ENCODE measurements at places on chromosomes 7 and 10. TPM values are rescaled to one million over a fixed set of nuclear protein-coding genes. Genes with fewer than 3 reads are reported as not detected.
A peak's percentile ranks its signal among the peaks of the same experiment; 100 is the strongest.

DNA sequence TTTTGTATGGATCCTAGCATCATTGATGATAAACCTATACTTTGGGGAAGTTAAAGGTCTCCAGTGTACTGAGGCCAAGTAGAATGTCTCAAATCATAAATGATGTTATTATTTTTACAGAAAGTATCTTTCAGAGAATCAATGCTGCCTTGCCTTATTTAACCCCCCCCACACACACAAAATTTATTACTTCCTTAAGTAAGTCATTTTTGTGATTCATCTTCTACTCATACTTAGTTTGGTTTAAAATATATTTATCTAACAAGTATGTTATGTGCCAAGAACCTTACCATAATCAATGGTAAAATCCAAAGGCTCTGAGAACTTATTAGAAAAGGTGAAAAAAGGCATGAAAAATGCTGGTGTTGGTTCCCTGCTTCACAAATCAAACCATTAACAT, 18.8 kb upstream of the CLDN12 start:
- H3K27ac ChIP-seq = peak overlapping the region; percentile 60
- H3K36me3 ChIP-seq = peaks cover 43% of the 10 kb centered on the region
- no peak for DNase-seq
- H3K27me3 ChIP-seq = no peaks in the 10 kb centered on the region

GPR15LG gene
- not detected for total RNA-seq

GRCh38 chr10:58932577-58933314, 243.7 kb upstream of the PHYHIPL start:
- H3K4me1 ChIP-seq = peaks cover 33% of the 10 kb centered on the region
- peak overlapping the region; percentile 89 for H3K27ac ChIP-seq
- no peak overlapping the region for H3K4me3 ChIP-seq
- DNase-seq = peak; percentile 73
- H3K27me3 ChIP-seq = no peaks in the 10 kb centered on the region

- no peaks in the 10 kb centered on the region for H3K4me1 ChIP-seq
- no peak for DNase-seq
- no peak overlapping the region for H3K27ac ChIP-seq
- H3K27me3 ChIP-seq = no peaks in the 10 kb centered on the region
- no peak overlapping the region for H3K4me3 ChIP-seq
- no peaks in the 10 kb centered on the region for H3K36me3 ChIP-seq
These were observed 5.3 kb downstream of the MMRN2 start for GRCh38 chr10:86952106-86952505.

ASB4 gene
- total RNA-seq = not detected

DNA sequence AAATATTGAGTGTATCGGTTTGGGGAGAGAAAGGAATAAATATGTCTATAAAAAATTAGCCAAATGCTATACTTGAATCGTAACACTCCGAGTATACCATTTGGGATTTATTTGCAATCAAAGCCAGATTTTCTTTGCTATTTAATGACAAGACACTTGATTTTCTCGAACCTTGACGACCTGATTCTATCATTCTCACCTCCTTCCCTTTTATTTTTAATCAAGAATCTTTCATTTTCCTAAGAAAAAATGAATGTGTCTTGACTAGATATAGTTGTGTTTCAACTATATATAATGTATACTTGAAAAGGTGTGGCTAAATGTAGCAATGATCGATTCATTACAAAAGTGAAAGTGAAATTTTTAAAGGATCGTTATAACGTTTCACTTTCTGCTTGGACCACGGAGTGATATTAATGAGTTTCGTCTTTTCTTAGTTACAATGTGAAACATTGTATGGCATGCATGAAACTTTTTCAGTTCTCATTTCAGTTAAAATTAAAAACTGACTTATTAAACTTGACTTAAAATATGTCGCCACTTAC, 562 bp downstream of the NUB1 start:
- H3K27ac ChIP-seq = no peak overlapping the region
- peak overlapping the region; percentile 79 for H3K4me3 ChIP-seq
- peaks cover 8% of the 10 kb centered on the region for H3K4me1 ChIP-seq
- peaks cover 17% of the 10 kb centered on the region for H3K36me3 ChIP-seq
- DNase-seq = peak; percentile 14

- no peak overlapping the region for H3K27ac ChIP-seq
- H3K27me3 ChIP-seq = no peaks in the 10 kb centered on the region
- H3K36me3 ChIP-seq = no peaks in the 10 kb centered on the region
- no peak overlapping the region for H3K4me3 ChIP-seq
These were observed 143.4 kb upstream of the LSM8 start for GRCh38 chr7:118040562-118040961.

- H3K27me3 ChIP-seq = peaks cover 39% of the 10 kb centered on the region
- DNase-seq = no peak
- H3K4me3 ChIP-seq = no peak overlapping the region
- no peak overlapping the region for H3K27ac ChIP-seq
These were observed 466.6 kb downstream of the XPNPEP1 start for GRCh38 chr10:109456566-109457301.

- DNase-seq = peak; percentile 49
- H3K36me3 ChIP-seq = peaks cover 45% of the 10 kb centered on the region
- H3K27me3 ChIP-seq = no peaks in the 10 kb centered on the region
- peaks cover 44% of the 10 kb centered on the region for H3K4me1 ChIP-seq
- H3K4me3 ChIP-seq = peak within 1 kb of the TSS; percentile 81
These were observed at the start of gene NRP1 for GRCh38 chr10:33334153-33334804. NRP1 (minus strand) TSS chr10:33334667; CDS start chr10:33334382, 285 bp downstream.

GRCh38 chr10:75295868-75296441, 60.2 kb upstream of the COMTD1 start:
- H3K4me1 ChIP-seq = peaks cover 19% of the 10 kb centered on the region
- H3K27ac ChIP-seq = 0 out of 2 replicates have a peak overlapping the region, but pooled peaks have one; percentile 53
- no peaks in the 10 kb centered on the region for H3K36me3 ChIP-seq
- peak overlapping the region; percentile 65 for H3K4me3 ChIP-seq

PNLIPRP3 gene
- not detected for total RNA-seq

GRCh38 chr10:11170993-11171851, 153.6 kb downstream of the CELF2 start:
- no peaks in the 10 kb centered on the region for H3K36me3 ChIP-seq
- no peaks in the 10 kb centered on the region for H3K4me1 ChIP-seq
- H3K27me3 ChIP-seq = peaks cover 16% of the 10 kb centered on the region
- no peak overlapping the region for H3K4me3 ChIP-seq
- no peak overlapping the region for H3K27ac ChIP-seq

GRCh38 chr7:98231493-98232262, 20.4 kb downstream of the TECPR1 start:
- no peaks in the 10 kb centered on the region for H3K27me3 ChIP-seq
- no peak overlapping the region for H3K4me3 ChIP-seq
- no peak overlapping the region for H3K27ac ChIP-seq
- no peaks in the 10 kb centered on the region for H3K4me1 ChIP-seq

- no peaks in the 10 kb centered on the region for H3K4me1 ChIP-seq
- 0 out of 2 replicates have a peak, but pooled peaks cover 2% of the 10 kb centered on the region for H3K27me3 ChIP-seq
- no peaks in the 10 kb centered on the region for H3K36me3 ChIP-seq
- DNase-seq = no peak
- H3K27ac ChIP-seq = no peak overlapping the region
These were observed 319.2 kb upstream of the LRRN3 start for GRCh38 chr7:110771717-110772116.

MYL7 gene
- total RNA-seq = not detected

DNA sequence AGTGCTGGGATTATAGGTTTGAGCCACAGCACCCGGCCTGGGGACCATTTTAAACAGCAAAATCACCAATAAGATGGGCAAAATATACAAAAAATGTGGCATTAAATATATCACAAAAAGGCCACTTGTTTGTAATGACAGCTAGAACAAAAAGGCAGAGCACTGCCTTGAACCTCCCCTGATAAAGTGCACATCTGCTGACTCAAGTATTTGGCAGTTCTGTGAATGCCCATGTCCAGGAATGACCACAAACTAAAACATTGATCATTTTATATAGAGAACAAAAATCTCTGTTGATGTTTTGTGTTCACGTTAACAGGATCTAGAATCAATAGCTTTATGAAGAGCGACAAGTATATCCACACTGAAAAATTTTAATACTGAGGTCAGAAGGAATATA, 21.5 kb downstream of the HERC4 start:
- H3K4me3 ChIP-seq = no peak overlapping the region
- no peaks in the 10 kb centered on the region for H3K27me3 ChIP-seq
- DNase-seq = no peak
- peaks cover 15% of the 10 kb centered on the region for H3K36me3 ChIP-seq
- H3K4me1 ChIP-seq = no peaks in the 10 kb centered on the region

AGK gene
- total RNA-seq = 77.9 TPM

SPDYE2 gene
- total RNA-seq = not detected

- H3K4me1 ChIP-seq = peaks cover 74% of the 10 kb centered on the region
- H3K27me3 ChIP-seq = no peaks in the 10 kb centered on the region
- H3K36me3 ChIP-seq = no peaks in the 10 kb centered on the region
These were observed 65.1 kb downstream of the CALML3 start for GRCh38 chr10:5589661-5590511.

DNA sequence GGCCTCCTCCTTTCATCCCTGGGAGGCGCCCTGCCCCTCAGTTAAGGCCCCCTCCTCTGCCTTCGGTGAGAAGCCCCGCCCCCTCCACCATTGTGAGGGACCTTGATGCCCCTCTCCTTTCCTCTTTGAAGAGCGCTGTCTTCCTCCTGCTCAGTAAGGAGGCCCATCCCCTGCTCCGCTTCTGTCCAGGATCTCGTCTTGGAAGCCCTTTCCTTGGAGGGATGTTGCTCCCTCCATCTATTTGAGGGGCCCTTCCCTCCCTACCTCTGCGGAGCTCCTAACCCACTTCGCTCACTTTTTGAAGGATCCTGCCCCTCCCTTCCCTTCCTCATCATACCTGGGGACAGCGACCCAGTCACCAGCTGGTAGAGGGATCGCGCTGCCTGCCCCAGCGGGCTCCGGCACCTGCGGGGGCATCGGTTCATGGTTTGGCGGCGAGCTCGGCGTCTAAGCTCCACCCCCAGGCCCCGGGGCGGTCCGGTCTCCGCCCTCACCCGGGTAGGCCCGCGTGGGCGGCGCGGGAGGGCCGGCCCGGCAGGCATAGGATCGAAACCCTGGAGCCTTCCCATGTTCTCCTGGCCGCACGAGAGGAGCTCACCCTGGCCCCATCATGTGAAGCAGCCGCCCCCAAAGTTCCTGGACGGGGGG, 4.1 kb downstream of the KCNIP2 start:
- H3K27me3 ChIP-seq = no peaks in the 10 kb centered on the region
- no peaks in the 10 kb centered on the region for H3K36me3 ChIP-seq
- H3K4me3 ChIP-seq = no peak overlapping the region
- H3K4me1 ChIP-seq = peaks cover 15% of the 10 kb centered on the region

- no peak overlapping the region for H3K4me3 ChIP-seq
- no peaks in the 10 kb centered on the region for H3K27me3 ChIP-seq
- H3K36me3 ChIP-seq = peaks cover 78% of the 10 kb centered on the region
- peak; percentile 66 for DNase-seq
- peaks cover 15% of the 10 kb centered on the region for H3K4me1 ChIP-seq
These were observed 57.0 kb downstream of the CALD1 start for GRCh38 chr7:134836447-134836846.

DNA sequence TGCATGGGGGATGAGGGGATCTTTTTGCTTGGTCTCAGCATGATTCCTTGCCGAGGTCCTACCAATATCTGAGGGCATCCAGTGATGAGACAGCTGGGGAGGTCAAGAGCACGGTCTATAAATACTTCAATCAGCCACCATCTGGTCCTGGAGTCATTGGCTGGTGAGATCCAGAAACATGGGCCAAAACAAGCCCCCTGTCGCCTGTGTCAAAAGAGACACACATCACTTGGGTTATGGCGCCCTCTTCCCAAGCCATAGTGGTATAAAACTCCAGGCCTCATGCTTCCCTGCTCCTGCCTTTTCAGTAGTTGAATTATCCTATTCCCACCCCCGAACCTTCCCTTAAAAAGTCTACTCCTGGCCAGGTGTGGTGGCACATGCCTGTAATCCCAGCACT, 60.9 kb downstream of the SLC35B4 start:
- DNase-seq = no peak
- peaks cover under 1% of the 10 kb centered on the region for H3K27me3 ChIP-seq
- no peaks in the 10 kb centered on the region for H3K36me3 ChIP-seq
- no peaks in the 10 kb centered on the region for H3K4me1 ChIP-seq
- H3K27ac ChIP-seq = no peak overlapping the region
- H3K4me3 ChIP-seq = no peak overlapping the region

All from SJSA1 (cell line).